ENCODE measurements at places on chromosomes 16 and 17. TPM values are rescaled to one million over a fixed set of nuclear protein-coding genes. Genes with fewer than 3 reads are reported as not detected.
A peak's percentile ranks its signal among the peaks of the same experiment; 100 is the strongest.

DNA sequence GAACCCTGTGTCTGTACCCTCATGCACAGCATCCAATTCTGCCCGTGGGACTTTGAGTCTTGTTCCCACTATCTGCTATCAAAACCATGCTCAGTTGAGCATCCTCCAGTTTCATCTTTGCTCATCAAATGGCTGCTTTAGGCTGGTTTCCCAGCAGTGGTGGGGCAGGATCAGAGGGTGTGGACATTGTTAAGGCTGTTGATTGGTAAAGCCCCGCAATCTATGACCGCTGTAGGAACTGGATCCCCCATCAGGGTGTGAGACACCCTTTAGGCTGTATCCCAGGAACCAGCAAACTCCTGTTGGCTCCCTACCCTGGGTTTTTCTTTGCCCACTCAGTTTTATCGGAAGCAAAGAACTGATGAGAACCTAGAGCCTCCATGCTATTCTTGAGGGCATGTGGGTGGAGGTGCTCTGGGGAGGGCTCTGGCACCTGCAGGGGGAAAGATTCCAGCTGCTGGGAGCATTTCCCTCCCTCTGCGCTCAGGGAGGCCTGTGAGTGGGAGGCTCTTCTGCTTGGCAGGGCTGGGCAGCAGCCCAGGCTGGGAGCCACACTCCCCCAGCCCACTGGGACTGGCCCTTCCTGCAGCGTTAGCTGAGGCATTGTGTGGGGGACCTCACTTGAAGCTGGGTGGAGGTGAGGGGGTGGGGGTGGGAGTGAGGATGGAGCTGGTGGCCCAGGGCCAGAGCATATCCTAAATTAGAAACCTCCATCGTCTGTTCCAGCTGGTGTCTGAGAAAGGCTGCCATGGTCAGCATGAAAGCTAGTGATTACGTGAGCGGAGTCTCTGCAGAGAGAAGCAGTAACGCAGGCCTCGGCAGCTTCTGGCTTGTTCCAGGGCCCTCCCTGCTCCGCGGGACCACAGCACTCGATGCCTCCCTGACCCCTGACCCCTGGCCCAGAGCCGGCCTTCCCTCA, 160.6 kb downstream of the IRF8 start:
- H3K27ac ChIP-seq, result no peak overlapping the region
- peaks cover 6% of the 10 kb centered on the region for H3K27me3 ChIP-seq
- H3K4me3 ChIP-seq, result no peak overlapping the region
- no peaks in the 10 kb centered on the region for H3K36me3 ChIP-seq
- DNase-seq, result no peak

DNA sequence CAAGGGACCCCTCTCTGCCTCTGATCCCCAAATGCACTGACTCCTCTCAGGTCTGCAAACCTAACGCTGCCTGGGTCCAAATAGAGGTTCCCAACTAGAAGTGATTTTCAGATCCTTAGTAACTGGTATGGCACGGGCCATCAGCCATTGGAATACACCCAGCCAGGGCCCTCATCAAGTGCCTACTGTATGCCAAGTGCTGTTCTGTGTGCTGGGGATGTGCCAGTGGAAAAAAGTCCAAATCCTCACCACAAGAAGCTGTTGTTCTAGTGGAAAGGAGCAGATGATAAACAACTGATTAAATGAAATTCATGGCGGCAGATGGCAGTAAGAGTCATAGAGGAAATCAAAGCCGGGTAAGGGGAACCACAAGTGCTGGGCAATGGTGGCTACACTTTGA, 57.2 kb upstream of the MED9 start:
- no peaks in the 10 kb centered on the region for H3K27me3 ChIP-seq
- peaks cover 17% of the 10 kb centered on the region for H3K4me1 ChIP-seq
- no peak overlapping the region for H3K27ac ChIP-seq
- DNase-seq, result no peak

DNA sequence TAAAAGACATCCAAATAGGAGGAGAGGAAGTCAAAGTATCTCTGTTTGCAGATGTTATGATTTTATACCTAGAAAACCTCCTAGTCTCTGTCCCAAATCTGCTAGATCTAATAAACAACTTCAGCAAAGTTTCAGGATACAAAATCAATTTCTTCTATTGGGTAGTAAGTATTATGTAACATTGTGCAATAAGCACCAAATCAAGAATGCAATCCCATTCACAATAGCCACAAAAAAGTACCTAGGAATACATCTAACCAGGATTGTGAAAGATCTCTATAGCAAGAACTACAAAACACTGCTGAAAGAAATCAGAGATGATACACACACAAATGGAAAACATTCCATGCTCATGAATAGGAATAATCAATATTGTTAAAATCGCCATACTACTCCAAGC, 13.0 kb downstream of the NLRP1 start:
- no peak overlapping the region for H3K4me3 ChIP-seq
- no peaks in the 10 kb centered on the region for H3K27me3 ChIP-seq
- peaks cover 71% of the 10 kb centered on the region for H3K36me3 ChIP-seq
- no peak overlapping the region for H3K27ac ChIP-seq
- peaks cover 46% of the 10 kb centered on the region for H3K4me1 ChIP-seq

GRCh38 chr17:83198366-83199341, 119.2 kb downstream of the METRNL start:
- H3K36me3 ChIP-seq, result no peaks in the 10 kb centered on the region
- DNase-seq, result no peak
- no peaks in the 10 kb centered on the region for H3K27me3 ChIP-seq
- H3K27ac ChIP-seq, result peak overlapping the region; percentile 98
- peak overlapping the region; percentile 56 for H3K4me3 ChIP-seq
- peaks cover 43% of the 10 kb centered on the region for H3K4me1 ChIP-seq

Gene MARVELD3
- total RNA-seq, result not detected
